Urinary bladder (tissue), 4 donors: ENCODE measurements at places on chromosomes 2 and 18. TPM values are rescaled to one million over a fixed set of nuclear protein-coding genes. Genes with fewer than 3 reads are reported as not detected.

GRCh38 chr2:222776792-222777191, 84.0 kb upstream of the ACSL3 start:
- DNase-seq: no peak

DNA sequence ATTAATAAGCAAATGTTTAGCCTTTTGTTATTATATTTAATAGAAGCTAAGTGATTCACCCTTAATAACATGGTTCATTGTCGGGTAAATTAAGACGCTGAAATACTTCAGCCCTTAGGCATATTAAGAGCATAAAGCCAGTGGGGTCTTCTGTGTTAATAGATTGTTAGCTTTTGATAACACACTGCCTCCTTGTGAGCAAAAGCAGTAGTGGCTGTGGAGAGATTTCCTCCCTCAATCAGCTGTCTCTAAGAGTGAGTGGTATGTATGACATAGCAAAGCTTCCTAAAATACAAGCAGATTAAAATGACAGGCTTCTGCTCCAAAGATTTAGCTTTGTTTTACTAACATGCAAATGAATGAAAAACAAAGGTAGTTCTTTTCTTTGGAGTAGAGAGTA, 143.7 kb upstream of the SYT4 start:
- DNase-seq: no peak

- DNase-seq: no peak
These were observed 41.4 kb downstream of the CHST9 start for GRCh38 chr18:27143580-27144287.

DNA sequence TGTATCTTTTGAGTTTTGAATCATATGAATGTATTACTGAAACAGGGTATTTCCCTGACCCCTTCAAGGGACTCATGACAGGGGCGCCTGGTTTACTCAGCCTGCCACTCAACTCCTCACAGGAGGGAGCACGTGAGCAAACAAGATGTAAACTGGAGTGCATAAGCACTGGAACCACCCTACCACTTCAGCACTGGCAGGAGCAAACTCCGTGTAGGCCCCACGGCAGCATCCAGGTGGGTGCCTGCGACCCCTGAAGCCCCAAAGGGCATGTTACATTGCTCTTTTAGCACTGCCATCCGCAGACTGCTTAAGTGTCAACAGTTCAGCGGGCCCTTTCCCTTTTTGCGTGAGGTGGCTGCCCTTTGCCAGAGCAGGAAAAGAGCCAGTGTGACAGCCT, 8.2 kb upstream of the DAPL1 start:
- DNase-seq: no peak

- DNase-seq: no peak
These were observed 5.8 kb upstream of the RTN4 start for GRCh38 chr2:55056024-55056521.

DNA sequence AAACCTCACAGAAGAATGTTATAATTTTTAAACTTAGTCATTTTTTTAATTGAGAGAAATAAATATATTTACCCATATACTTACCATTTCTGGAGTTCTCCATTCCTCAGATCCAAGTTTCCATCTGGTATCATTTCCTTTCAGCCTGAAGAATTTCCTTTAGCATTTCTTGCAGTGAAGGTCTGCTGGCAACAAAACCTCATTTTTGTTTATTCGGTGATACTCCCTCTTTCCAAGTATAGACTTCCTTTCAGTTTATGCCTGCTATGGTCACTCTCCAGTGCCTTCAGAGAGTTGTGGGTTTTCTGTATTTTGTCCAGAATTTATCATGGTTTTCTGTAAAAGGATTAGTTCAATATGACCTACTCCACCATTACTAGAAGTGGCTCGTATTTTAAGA, 17.0 kb downstream of the WDPCP start:
- DNase-seq: no peak

GRCh38 chr2:233446606-233447305, 92.5 kb downstream of the DGKD start:
- DNase-seq: no peak

DNA sequence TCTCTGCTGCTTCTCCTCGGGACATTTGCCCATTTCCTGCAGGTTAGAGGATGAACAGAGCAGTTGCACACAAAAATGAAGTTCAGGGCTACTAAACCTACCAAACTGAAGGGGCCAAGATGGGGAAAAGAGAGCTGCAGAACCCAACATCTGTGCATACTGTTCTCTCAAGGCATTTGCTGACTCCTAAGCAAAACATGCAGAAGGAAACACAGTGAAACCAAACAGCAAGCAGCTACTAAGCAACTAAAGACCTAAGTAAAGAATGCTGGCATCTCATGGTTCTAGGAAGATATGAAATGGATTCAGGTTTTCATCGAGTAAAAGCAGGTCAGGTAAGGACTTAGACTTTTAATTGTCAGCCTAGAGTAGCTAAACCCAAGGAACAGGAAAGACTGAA, 111.9 kb upstream of the SYT4 start:
- no peak for DNase-seq

DNA sequence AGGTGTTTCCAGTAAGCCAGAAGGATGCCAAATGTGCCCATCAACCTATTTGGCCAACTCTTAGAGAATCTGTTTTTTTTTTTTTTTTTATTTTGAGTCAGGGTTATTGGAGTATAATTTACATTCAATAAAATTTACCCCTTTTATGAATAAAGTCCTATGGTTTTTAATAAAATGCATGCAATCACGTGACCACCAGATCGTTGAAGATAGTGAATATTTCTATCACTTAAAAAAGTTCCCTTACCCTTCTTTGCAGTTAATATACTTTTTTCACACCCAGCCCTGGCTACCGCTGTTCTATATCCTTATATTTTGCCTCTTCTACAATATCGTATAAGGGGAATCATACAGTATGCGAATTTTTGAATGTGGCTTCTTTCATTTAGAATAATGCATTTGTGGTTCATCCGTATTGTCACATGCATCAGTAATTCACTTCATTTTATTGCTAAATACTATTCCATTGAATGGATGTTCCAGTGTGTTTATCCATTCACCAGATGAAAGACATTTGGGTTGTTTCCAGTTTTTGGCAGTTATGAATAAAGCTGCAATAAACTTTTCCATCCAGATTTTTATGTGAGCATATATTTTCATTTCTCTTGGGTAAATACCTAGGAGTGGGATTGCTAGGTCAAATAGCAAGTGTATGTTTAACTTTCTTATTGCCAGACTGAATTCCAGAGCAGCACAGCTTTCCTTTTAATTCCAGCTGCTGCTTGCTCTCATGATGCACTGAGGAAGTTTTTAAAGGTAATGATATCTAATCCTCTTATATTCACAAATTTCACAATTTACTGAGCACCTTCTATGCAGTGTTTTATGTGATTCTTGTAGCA, 156.3 kb upstream of the NT5C1B start:
- no peak for DNase-seq

DNA sequence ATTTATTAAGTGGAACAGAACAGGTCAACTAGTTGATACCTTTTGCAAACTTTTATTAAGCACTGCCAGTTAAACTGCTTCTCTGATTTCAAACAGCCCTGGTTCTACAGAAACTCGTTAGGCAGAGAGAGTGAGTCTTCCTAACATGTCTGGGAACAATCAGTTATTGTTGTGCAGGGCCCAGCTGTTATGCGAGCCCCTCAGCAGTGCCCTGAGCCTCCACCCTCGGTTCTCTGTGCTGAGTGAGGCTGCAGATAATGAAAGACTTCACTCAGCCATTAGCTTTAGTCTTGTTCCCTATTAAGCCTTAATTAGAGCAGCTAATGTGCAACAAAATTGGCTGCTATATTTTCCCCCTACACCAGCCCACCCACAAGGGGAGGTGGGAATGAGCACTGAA, 39.6 kb downstream of the KCTD18 start:
- no peak for DNase-seq

DNA sequence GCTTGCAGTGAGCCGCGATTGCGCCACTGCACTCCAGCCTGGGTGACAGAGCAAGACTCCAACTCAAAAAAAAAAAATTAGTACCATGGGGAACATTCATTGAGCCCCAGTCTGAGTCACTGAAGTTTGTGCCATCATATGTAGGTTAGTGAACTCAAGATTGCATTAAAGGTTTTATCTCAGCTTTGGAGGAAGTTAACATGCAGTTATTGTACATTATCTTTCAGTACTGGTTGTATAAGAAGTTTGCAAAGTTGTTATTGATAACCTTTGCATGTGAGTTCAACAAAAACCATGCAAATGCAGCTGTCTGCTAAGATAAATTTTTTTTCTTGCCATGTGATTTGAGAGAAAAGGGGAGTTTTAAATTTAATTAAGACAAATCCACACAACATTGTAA, 95.7 kb downstream of the MEIS1 start:
- no peak for DNase-seq

GRCh38 chr2:202064171-202064880, 8.7 kb upstream of the KIAA2012 start:
- DNase-seq: no peak

GRCh38 chr2:23448906-23449305, 63.9 kb downstream of the KLHL29 start:
- DNase-seq: no peak

GRCh38 chr2:241904791-241905710, 35.5 kb downstream of the RTP5 start:
- no peak for DNase-seq

DNA sequence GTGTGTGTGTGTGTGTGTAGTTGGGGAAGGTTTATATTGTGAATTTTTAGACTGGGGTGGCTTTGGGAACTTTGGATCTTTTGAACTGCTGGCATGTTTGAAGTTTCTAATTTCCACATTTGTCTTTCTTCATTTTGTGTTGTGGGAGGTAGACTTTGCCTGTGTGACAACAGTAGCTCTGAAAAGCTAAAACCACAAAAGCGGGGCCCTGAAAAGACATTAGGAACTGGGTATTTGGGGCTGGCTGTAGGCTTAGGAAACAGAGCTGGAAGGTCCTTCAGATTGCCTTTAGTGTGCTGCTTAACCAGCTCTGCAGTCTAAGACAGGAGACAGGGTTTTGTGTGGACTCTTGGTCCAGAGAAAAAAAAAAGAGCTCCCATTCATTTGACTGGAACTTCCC, 27.2 kb upstream of the DOCK10 start:
- DNase-seq: no peak

- no peak for DNase-seq
These were observed 40.3 kb downstream of the AP1S3 start for GRCh38 chr2:223797037-223797436.

GRCh38 chr2:128444121-128444771, 125.6 kb upstream of the HS6ST1 start:
- DNase-seq: no peak

DNA sequence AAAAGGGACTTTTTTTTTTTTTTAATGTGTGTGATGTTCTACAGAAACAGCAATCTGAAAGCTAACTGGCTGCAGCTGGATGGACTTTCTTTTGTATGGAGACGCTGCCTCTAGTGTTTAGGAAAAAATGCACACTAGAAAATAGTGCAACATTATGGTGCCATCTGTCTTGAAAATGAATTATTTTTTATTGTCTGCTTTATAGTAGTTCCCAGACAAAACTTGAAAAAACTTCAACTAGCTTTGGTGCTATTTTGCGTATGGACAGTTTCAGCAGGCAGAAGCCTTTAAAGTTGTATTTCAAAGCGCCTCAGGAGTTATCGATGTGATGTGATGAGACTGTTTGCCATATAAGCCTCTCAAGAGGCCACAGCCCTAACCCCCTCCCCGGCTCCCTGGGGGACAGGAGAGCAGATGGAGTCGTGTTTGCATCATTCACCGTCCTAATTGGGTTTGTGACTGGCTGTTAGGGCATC, 86.9 kb downstream of the LTBP1 start:
- no peak for DNase-seq

- DNase-seq: no peak
These were observed 7.0 kb upstream of the NDUFV2 start for GRCh38 chr18:9095297-9096006.

- peak; percentile 52 for DNase-seq
These were observed 39.0 kb downstream of the TGFA start for GRCh38 chr2:70514612-70515055.

- no peak for DNase-seq
These were observed 57.2 kb downstream of the SOX11 start for GRCh38 chr2:5749347-5749746.

DNA sequence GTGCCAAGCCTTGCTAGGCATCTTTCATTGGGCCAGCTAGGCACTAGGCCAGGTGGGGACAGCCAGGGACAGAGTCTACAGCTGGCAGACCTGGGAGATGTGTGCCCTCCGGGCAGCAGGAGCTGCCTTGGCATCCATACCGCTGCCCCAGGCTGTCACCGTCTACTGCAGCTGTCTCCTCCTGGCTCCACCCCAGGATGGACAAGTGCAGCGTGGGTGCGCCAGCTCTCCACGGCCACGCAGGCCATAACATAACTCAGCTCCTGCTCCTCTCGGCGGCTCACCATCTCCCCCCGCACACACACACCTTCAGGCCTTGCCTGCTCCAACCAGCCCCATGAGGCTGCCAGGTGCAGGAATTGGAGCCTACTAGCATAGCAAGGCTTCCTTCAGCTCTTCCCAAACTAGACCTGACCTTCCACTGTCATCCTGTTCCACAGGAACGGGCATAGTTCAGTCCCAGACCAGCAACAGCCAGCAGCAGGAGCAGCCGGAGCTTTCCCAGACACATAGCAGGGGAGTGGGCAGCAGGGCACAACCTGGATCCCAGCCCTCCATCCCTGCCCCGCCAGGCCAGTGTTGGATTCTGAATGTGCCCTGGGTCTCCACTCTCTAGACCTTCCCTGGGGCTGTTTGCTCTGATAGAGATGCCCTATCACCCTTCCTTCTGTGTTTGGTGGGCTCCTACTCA, 2.5 kb upstream of the ADRA2B start:
- DNase-seq: no peak

GRCh38 chr2:190271783-190272456, 47.7 kb downstream of the HIBCH start:
- DNase-seq: no peak

DNA sequence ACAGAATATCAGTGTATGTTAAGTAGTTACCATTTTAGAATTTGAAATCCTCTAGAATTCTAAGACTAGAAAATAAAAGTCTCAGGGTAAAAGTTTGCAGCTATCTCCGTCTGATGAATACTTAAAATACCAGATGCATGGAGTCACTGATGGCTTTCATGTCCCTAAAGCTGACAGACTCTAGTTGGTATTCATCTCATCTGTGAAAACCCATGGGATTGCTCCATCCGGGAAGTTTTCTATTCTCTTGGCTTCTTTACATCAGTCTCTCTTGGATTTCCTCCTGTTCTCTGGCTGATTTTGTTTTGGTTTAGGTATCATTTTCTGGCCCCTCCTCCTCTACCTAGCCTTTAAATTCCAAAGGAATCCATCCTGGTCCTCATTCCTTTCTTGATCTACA, 465.6 kb upstream of the POU3F3 start:
- DNase-seq: no peak

GRCh38 chr18:33844232-33844631, 266.2 kb downstream of the ASXL3 start:
- no peak for DNase-seq

- DNase-seq: no peak
These were observed 69.4 kb downstream of the CABLES1 start for GRCh38 chr18:23204589-23205235.

GRCh38 chr2:41695198-41696113, 352.4 kb upstream of the PKDCC start:
- no peak for DNase-seq

GRCh38 chr2:152445791-152446201, 110.8 kb downstream of the FMNL2 start:
- no peak for DNase-seq

- DNase-seq: no peak
These were observed 188.8 kb downstream of the CAMKMT start for GRCh38 chr2:44550561-44550960.

PSMA8 gene
- not detected for polyA plus RNA-seq

FSHR gene
- not detected for polyA plus RNA-seq

CNGA3 gene
- 0.15 TPM for polyA plus RNA-seq

DCC gene
- polyA plus RNA-seq: 0.08 TPM

LYPD6 gene
- 2.4 TPM for polyA plus RNA-seq

KCNJ3 gene
- 0.52 TPM for polyA plus RNA-seq

TUBB8B gene
- polyA plus RNA-seq: 0.28 TPM

SATB2 gene
- polyA plus RNA-seq: 1.7 TPM

MRPL33 gene
- polyA plus RNA-seq: 179 TPM
